ENCODE measurements at places on chromosomes 16 and 17. TPM values are rescaled to one million over a fixed set of nuclear protein-coding genes. Genes with fewer than 3 reads are reported as not detected.

HEATR9 gene
- polyA plus RNA-seq: not detected

DNA sequence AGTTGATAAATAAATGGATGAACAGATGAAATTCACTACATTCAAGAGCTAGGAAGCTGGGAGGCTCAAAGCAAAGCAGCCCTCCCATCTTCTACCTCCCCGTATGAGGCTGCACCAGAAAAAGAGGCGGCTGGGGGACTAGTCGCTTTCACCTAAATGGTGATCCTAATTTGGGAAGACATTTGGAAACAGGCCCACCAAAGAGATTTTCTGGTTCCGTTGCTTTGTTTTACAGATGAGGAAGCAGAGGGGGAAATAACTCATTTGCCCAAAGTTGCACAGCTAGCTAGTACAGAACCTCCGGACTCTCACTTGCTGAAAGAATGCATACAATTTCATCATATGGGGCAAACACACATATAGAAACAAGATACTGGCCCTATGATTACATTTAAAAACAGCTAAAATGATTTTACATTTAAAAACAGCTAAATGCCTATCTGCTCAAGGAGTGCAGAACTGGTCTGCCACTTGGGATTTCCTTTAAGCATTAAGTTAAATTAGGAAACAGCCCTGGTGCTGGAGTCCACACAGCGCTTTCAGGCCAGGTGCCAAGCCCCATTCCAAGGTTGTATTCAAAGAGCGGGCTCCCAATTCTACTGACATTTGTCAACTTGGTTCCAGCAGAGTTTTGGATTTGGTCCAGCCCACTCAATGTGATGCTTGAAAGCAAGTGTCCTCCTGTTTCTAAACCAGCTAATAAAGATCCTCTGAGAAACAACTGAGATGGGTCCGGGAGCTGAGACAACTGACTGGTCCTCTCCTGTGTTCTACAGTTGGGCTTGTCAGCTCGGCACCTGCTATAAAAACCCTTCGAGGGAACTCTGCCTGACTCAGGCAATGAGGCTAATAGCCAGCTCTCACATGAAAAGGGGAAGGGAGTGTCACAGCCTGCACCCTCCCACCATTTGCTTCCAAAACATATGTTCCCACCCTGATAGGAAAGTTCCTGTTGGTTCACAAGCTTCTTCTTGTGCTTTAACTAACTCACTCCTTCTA lies 11.7 kb downstream of the ERN1 start:
- DNase-seq: no peak

DNA sequence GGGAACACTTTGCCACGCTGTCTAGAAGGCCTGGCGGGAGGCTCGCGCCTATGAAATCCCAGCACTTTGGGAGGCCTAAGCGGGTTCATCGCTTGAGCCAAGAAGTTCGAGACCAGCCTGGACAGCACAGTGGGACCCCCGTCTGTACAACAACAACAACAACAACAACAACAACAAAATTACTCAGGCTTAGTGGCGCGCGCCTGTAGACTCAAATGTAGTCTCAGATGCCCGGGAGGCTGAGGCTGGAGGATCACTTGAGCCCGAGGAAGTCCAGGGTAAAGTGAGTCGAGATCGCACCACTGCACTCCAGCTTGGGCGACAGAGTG lies 297 bp upstream of the SLFN13 start:
- DNase-seq: no peak

GRCh38 chr17:37802061-37802595 lies 57.3 kb upstream of the HNF1B start:
- DNase-seq: no peak

GRCh38 chr16:67370661-67371060 lies 22.6 kb downstream of the TPPP3 start:
- DNase-seq: no peak

DNA sequence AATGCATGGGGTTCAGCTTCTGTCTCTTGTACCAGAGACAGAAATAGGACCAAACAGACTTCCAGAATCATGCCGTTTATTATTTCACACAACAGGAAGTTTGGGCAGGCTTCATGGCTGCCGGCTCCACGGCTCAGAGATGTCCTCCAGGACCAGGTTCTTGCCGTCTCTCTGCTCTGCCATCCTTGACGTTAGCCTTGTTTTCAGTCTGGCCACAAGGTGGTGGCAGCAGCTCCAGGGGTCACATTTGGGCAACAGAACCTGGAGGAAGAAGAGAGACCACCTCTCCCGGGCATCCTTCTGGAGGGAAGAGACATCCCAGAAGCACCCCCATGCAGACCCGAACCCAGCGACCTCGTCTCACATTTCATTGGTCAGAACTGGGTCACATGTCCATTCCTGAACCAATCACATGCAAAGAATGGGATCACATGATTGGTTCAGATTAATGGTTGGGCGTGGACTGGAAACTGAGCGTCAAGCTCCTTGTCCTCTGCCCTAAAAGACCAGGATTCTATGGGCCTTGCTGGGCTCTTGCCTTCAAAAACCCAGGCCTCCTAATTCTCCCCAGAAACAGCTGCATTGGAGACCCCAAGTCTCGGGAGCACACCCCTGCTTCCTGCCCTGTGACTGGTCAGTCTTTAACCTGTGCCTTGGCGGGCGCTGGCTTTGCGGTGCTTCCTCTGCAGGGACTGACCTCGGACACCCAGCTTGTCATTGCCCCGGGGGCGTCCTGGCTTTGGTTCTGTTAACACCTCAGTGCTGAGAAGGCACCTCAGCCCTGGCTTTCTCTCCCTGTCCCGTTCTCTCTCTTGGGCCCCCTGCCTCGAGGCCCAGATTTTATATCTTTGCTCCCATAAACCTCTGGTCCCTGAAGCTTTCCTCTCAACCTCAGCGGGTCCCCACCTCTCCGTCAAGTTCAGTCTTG lies 63.3 kb downstream of the IRF8 start:
- DNase-seq: no peak

- peak; percentile 7 for DNase-seq
These were observed 32.3 kb downstream of the CPPED1 start for GRCh38 chr16:12771341-12771798.

KRTAP4-7 gene
- not detected for polyA plus RNA-seq

DNA sequence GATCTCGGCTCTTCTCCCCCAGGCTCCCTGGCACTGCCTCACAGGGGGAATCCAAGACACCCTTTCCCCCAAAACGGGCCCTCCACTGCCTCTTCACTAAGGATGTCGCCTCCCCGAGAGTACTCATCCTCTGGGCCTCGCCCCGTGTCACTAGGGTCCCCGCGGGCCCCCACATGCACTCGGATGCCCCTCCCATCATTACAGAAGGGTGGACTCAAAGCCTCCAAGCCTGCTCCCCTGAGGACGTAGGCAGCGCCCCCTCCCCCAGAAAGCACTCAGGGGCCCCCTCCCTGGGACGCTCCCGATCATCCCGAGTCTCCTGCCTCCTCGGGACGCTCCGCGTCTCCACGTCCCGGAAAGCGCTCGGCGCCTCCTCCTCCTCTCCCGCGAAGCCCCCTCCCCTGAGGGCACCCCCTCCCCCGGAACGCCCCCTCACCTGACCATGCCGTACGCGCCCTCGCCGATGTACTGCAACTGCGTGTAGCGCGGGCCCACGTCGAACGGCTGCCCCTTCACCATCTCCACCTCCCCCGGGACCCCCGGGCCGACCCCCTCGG lies 338 bp downstream of the MAPK3 start:
- no peak for DNase-seq

ZNF213 gene
- polyA plus RNA-seq: 16.0 TPM

SLFN14 gene
- polyA plus RNA-seq: not detected

DNA sequence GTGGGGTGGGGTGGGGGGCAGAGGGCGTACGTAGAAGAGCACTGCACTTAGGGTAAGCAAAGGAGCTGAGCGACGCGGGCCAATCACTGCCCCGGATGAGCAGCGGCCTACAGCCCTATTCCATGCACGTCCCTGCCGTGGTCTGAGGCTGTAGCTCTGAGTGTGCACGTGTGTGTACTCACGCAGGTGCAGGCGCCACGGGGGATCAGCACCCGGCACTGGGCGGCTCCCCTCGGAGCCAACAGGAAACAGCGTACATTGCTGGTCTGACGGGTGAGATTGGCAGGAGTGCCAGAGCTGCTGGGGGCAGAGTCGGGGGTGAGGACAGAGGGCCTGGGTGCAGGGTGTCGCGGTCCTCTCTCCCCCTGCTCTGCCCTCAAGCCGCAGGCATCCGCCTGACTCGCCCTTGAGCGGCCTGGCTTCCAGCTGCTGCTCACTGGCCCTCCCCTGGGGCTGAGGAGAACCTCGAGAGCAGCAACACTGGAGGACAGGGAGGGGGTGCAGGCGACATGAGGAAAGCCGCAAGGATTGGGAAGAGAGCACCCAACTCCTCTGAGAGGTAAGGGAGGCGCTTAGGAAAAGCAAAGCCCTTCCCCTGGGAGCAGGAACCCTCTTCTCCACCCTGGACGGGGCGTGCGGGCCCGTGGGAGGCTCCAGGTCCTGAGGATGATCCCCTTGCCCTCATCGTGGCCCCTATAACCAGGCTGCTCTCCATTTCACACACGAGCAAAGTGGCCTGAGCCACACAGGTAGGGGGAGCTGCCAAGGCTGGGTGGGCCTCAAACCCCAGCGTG lies 57.8 kb downstream of the ENGASE start:
- DNase-seq: no peak

DNA sequence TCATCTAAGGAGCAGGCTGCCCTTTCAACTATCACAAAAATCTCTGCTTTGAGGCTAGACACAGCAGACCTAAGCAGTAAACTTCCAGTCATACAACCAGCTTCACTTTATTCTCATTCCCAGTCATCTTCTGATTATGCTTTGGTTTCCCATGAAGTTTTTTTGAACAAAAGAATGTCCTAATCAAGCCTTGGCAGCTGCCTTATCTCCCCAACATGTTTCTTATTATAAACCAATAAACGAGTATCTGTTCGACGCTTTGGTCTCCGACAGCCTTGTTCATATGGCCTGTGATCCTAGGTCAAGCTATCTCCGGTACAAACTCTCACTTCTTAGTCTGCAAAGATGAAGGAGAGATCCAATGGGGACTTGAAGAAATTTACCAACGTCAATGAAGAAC lies 47.4 kb upstream of the CDYL2 start:
- DNase-seq: no peak

DNA sequence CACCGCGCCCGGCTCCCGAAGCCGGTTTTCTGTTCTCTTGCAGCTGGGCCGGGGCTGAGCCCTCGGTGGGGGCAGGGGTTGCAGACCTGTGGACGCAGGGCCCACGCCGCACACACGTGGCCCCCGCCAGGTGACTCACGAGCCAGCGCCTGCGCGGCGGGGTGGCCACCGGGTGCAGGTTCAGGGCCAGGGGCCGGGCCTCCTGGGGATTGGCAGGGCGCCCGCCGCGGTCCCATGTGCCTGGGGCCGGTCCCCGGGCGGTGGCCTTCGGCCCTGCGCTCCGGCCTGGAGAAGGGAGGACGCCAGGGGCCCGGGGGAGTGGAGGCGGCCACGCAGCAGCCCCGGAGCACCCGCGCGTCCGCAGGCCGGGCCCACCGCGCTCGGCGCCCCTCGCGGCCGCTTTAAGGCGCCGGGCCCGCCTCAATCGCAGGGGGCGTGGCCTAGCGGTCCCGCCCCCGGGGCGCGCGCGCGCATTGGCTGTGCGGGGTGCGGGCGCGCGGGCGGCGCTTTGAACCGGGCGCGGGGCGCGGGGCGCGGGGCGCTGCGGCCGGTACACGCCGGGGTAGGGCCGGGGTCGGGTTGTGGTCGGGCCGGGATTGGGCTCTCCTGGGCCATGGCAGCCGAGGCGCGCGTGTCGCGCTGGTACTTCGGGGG lies at the start of gene SLC25A10:
Gene SLC25A10 (plus strand): TSS at position 471 of the 654 bp plus-strand sequence. CDS start 143 bp downstream, at position 614.
- no peak for DNase-seq

All from urinary bladder (tissue), 4 donors.